ENCODE measurements at places on chromosomes 3 and 15. TPM values are rescaled to one million over a fixed set of nuclear protein-coding genes. Genes with fewer than 3 reads are reported as not detected.

Gene MORC1
- polyA plus RNA-seq: 0.46 TPM

Gene SPINT1
- 17.4 TPM for polyA plus RNA-seq

Gene UQCRC1
- 282 TPM for polyA plus RNA-seq

Gene P2RY14
- 4.7 TPM for polyA plus RNA-seq

Gene PIGZ
- polyA plus RNA-seq: 10.8 TPM

Gene CEMIP
- 0.25 TPM for polyA plus RNA-seq

Gene SLC12A6
- 6.6 TPM for polyA plus RNA-seq
